Left kidney (tissue), 8 donors: ENCODE measurements at places on chromosomes 3 and 15. TPM values are rescaled to one million over a fixed set of nuclear protein-coding genes. Genes with fewer than 3 reads are reported as not detected.

GRCh38 chr3:176087066-176087697 is 1110.1 kb downstream of the TBL1XR1 start:
- no peak for DNase-seq

DNA sequence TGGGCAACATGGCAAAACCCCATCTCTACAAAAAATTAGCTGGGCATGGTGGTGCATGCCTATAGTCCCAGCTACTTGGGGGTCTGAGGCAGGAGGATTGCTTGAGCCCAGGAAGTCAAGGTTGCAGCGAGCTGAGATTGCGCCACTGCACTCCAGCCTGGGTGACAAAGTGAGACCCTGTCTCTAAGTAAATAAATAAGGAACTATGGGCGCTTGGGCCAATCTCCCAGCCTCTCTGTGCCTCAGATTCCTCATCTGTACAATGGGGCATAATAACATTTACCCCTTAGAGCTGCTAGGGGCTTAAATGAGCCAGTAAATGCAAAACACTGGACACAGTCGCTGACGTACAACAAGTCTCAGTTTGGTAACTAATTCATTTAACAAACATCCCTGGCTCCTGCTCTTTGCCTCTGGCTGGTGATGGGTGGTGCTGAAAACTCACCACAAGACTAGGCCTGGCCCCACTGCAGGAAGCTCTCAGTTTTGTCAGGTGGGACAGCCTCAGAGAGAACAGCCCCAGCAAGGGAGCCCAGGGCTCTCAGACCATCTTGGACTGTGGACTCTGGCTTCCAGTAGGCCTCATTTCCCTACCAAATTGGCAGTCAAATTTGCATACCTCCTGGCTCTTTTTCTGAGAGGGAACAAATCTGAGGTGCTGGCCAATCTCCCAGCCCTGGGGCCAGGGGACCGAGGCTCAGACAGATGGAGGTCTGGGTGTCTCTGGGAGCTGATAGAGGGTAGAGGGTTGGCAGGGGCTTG is 6.4 kb upstream of the TBC1D2B start:
- DNase-seq = no peak

GRCh38 chr3:122004991-122005565 is 17.0 kb downstream of the ILDR1 start:
- DNase-seq = no peak

GRCh38 chr15:85168642-85169173 is 187.1 kb downstream of the PDE8A start:
- DNase-seq = peak; percentile 41

- DNase-seq = no peak
Observed at GRCh38 chr3:27487383-27487782, 3.2 kb upstream of the SLC4A7 start.

- DNase-seq = no peak
Observed at GRCh38 chr3:198051836-198052235, 91.8 kb downstream of the LMLN start.

DNA sequence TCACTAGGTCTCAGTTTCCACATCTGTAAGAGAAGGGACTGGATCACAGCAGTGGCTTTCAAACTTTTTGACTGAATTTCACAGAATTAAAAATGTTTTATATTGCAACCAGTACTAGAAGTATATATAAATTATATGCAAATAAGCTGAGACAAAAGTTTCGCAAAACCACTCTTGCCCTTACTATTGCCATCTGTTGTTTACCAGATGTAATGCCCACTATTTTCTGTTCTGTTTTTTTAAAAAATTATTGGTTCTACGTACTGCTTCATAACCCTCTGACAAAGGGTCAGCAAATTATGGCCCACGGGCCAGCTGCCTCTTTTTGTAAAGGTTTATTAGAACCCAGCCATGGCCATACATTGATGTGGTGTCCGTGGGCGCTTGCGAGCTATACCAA is 44.8 kb downstream of the PDIA5 start:
- no peak for DNase-seq

DNA sequence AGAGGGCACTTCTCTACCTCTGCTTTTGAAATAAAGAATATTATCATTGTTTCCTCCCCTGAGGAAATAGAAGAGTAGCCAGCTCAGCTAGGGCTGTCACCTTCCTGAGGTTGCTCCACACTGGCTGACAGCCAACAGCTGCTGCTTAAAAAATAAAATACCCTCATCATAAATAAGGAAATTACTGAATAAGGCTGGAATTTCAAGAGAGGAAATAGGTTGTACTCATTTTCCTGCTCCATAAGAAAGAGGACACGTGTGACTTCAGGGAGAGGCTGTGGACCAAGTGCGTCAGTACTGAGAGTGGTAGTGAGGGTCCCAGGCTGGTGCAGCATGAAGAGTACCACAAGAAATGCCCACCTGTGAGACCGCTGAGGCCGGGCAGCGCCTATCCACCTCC is 8.1 kb upstream of the C2CD4B start:
- no peak for DNase-seq

GRCh38 chr3:151156618-151157216 is 46.3 kb downstream of the GPR171 start:
- peak; percentile 62 for DNase-seq

DNA sequence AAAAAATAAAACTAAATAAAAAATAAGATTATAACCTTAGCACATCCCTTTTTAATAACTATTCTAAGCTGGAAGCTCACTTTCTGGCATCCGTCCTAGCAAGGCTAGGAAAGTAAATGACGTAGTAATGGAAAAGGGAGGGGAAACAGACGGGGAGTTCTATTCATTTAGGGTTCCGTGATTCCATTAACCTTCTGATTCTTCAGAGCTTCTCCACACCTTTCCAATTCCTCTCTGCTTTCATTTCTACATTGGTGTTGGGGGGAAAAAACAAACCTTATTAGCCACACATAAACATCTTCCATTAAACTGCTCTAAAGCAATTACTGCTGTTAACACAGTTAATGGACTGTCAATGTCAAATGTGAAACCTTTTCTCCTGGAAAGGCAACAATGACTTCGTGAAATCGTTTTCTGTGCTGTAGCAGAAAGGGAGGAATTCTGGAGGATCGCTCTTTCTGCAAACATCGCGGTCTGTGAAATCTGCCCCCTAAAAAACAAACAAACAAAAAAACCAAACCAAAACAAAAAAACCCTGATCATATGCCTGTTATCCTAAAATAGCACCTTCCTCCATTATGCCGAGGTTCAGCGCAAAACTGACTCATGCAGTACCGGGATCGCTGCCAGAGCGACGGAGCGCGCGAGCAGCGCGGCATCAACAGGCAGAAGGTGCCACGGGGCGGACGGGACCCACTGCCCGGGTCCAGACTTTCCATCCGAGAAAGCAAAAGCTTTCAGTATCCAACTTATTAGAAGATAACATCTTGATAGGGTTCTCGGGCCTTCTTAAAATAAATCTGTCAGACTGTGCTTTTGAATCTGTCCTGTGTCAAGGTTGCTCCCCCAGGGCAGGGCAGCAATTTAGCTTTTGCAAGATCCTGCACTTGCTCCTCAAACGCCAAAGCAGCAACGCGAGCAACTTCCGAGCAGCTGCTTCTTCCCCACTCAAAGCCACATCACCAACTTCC is 156.2 kb downstream of the FGF12 start:
- peak; percentile 26 for DNase-seq

- DNase-seq = no peak
Observed at GRCh38 chr15:47711655-47712054, 5.7 kb upstream of the SEMA6D start.

DNA sequence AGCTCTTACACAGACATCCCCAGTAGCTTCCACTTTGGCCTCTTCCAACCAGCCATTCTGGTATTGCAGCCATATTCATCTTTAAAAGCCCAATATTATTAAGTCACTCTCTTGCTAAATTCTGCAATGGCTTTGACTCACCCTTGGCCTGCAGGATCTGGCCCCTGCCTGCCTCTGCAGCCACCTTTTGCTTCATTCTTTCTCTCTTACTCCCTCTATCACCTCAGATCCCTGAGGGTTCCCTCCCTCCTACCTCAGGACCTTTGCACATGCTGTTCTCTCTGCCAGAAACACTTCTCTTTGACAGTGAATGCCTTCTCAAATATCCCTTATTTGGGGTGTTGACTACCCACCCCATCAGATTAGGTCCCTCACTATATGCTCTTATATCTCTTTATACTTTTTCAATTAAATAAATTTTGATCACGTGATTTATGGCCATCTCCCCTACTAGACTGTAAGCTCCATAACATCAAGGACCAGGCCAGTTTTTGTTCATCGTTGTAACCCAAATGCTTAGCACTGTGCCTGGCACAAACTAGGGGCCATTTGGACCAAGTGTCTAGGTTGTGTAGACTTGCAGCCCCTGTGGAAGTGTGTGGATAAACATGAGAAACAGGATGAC is 32.3 kb upstream of the UBE2Q2 start:
- no peak for DNase-seq

DNA sequence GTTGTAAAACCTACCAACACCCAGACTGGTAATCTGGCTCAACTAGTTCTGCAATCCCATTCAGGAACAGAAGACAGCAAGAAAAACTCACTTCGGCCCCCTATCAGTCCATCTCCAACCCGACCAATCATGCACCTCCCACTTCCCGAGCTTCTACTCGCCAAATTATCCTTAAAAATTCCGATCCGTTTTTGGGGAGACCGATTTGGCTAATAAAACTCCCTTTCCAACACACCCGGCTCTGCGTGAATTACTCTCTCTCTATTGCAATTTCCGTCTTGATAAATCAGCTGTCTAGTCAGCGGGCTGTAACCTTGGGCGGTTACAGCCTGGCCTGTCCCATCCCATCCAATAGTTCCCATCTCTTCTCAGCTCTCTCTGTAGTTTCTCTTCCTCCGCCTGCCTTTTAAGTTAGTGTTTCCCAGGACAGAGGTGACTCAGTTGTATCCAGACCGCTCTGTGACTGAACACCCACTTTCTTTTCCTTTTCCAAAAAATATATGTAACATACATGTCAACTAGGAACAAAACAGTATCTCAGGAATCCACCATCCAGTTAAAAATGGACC is 780 bp upstream of the ACAD9 start:
- DNase-seq = peak; percentile 43

DNA sequence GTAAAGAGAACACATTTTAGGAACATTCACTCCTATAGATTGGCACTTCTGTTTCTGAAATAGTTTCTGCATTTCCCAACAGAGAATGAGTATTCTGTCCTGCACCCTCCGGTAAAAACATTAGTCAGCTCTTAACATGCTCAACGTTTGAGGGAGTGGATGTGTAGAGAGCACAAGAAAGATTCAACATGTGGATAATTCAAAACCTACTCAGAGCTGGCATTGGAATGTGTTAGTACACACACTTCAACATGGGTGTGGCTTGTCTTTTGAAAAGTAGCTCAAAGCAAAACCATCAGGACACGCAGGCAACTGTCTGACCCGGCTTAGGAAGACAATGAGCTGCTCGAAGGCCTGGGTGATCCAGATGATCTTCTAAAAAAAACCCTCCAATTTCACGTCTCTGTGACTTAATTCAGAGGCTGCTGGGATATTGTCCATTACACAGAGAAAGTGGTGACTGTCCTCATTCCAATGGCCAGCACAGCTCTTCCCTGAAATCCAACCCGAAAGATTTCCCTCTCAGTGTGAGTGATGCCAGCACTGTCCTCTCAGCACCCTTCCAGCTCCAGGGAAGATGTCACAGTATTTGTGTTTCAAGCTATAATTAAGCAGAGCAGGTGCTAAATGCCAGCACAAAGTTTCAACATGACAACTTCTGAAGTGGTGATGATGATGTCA is 18.1 kb downstream of the FBN1 start:
- DNase-seq = no peak

- no peak for DNase-seq
Observed at GRCh38 chr3:194320744-194321243, 30.3 kb downstream of the CPN2 start.

GRCh38 chr3:112042842-112043280 is 8.3 kb downstream of the TMPRSS7 start:
- no peak for DNase-seq

DNA sequence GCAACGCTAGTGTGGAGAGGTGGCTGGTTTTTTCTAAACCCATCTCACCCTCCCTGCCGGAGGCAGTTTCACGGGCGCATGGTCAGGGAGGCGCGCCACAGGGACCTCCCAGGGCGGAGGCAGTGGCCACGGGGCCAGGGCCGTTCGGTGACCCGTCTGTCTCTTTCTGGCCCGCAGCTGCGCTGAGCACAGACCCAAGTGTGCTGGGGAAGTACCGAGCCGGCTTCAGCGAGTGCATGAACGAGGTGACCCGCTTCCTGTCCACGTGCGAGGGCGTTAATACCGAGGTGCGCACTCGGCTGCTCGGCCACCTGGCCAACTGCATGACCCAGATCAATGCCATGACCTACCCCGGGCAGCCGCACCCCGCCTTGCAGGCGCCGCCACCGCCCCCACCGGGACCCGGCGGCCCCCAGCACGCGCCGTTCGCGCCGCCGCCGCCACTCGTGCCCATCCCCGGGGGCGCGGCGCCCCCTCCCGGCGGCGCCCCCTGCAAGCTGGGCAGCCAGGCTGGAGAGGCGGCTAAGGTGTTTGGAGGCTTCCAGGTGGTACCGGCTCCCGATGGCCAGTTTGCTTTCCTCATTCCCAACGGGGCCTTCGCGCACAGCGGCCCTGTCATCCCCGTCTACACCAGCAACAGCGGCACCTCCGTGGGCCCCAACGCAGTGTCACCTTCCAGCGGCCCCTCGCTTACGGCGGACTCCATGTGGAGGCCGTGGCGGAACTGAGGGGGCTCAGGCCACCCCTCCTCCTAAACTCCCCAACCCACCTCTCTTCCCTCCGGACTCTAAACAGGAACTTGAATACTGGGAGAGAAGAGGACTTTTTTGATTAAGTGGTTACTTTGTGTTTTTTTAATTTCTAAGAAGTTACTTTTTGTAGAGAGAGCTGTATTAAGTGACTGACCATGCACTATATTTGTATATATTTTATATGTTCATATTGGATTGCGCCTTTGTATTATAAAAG is 1.8 kb downstream of the HES1 start:
- DNase-seq = no peak

- no peak for DNase-seq
Observed at GRCh38 chr15:58770519-58770856, 614 bp upstream of the MINDY2 start.

DNA sequence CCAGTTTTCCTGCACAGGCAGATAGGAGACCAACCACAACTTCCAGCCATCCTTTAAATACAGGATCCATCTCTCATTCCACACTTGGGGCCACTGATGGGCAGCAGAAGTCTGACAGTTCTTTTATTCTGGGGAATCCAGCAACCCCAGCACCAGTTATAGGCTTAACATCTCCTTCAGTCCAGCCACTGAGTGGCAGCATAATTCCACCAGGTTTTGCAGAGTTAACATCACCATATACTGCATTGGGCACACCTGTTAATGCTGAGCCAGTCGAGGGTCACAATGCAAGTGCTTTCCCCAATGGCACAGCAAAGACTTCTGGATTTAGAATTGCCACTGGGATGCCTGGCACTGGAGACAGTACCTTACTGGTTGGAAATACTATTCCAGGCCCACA is 2.9 kb downstream of the NPAP1 start:
- DNase-seq = no peak

TRPC1 gene
- 14.4 TPM for polyA plus RNA-seq

CASR gene
- polyA plus RNA-seq = 24.9 TPM

GOLGA6A gene
- polyA plus RNA-seq = 0.27 TPM

PAK6 gene
- 6.5 TPM for polyA plus RNA-seq

GPR149 gene
- not detected for polyA plus RNA-seq

CHRD gene
- 10.6 TPM for polyA plus RNA-seq

PLCD1 gene
- polyA plus RNA-seq = 20.2 TPM

ESYT3 gene
- polyA plus RNA-seq = 3.1 TPM

CNTN3 gene
- 5.1 TPM for polyA plus RNA-seq
